ENCODE measurements at places on chromosomes 5 and 9.

DNA sequence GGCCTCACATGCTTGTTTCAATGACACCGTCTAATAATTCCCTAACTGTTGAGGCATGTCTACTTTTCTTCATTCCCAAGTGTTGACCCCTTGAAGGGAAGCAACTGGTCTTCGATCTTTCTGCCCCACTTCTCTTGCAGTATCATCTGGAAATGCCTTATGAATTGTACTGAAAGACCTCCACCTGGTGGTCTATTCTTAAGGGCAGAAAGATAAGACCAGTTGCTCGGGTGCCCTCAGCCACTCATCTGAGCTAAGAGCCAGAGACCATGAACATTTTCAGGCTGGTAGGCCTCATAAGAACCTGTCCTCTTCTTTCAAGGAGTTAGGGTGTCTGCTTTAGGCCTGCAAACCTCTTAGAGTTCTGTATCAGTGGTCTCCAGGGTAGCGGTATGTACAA lies 542.5 kb downstream of the CTNND2 start:
- no peak for DNase-seq

- no peak for DNase-seq
These were observed 19.4 kb downstream of the DTWD2 start for GRCh38 chr5:118968925-118969375.

GRCh38 chr5:67476531-67476930 lies 279.9 kb upstream of the CD180 start:
- no peak for DNase-seq

- DNase-seq = peak; percentile 64
These were observed 135.4 kb downstream of the ATG10 start for GRCh38 chr5:82107267-82107666.

- DNase-seq = peak; percentile 58
These were observed 235.3 kb upstream of the HAPLN1 start for GRCh38 chr5:83955916-83956315.

GRCh38 chr9:96061293-96061987 lies 185.9 kb downstream of the ERCC6L2 start:
- DNase-seq = peak; percentile 59

DNA sequence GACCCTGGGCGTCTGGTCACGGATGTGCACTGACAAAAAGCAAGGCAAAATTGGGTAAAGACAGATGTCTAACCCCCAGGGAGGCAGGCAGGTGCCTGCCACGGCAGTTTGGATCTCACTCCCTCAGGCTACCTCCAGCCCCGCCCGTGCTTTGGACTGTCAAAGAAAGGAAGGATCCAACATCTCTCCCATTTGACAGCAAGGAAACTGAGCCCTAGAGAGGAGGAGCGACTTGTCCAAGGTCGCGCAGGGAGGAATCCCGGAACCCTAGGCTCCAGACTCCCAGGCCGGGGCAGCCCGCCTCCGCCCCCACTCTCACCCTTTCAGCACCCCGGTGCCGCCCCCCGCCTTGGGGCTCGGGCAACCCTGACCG lies 376 bp downstream of the GOLGA1 start:
- DNase-seq = peak; percentile 1

DNA sequence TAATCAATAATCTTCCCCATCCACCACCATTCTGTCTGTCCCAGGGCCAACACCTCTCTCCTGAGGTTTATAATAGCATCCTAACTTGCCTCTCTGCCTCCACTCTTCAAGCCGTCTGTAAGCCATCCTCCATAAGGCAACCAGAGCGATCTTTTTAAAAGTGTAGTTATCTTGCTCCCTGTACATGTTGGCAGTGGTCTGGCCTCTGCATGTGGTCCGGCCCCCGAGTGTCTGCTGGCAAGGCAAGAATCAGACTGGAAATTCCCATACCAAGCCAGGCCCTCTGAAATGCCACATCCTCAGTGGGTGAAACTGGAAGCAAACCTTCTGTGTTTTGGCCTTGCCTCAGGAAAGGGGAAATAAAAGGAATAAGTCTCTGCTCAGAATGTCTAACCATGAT lies 17.0 kb downstream of the TTLL11 start:
- no peak for DNase-seq

GRCh38 chr9:123162791-123163345 lies 105.5 kb downstream of the STRBP start:
- no peak for DNase-seq

DNA sequence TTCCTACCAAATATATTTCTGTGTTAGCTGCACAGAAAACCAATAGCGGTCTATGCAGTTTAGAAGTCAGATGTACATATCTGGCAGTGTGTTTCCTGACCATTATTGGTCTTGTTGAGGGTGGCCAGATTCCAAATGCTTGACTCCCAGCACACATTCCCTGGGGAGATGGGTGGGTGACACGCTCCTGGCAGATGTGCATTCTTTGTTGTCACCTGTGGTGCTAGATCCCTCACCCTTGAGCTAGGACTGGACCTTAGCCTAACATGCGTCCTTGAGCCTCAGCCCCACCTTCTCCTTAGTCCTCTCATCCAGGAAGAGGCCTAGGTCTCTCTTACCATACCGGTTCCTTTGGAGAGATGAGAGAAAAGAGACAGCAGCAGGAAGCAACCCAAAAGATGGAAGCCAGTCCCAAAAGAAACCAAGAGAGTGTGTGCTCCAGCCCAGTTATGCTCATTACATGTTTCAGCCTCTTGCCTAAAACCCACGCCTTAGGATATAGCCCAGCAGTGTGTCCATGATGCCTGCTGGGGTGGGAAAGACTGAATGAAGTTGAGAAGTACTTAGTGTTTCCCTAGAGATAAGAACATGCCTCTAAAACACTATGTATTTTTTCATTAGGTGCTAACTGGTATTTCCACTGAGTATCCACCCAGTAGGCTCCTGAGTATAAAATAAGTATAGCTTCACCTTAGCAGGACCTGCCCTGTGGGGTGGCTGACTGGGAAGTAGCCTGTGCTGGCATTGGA lies 116.7 kb downstream of the PDE8B start:
- no peak for DNase-seq

GRCh38 chr9:92970467-92970923 lies 23.2 kb downstream of the FGD3 start:
- peak; percentile 44 for DNase-seq

GRCh38 chr5:59036274-59036961 lies 453.5 kb downstream of the RAB3C start:
- peak; percentile 98 for DNase-seq

DNA sequence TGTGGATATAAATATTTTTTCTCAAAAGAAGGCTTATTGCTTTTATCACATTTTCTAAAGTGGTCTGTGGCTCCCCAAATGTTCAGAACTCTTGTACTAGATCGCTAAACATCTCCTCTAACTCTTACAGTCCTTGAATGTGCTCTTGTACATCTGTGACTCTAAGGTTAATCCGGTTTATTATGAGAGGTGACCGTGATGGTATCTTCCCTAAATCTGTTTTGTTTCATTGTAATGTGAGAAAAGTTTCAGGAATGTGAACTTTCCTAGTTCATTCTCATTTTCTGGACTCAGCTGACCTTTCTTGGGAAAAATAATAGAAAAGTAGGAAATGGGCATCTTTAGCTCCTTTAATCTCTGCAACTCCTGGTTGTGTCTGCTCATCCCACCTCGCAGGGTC lies 94.5 kb upstream of the CD180 start:
- DNase-seq = no peak

- no peak for DNase-seq
These were observed 166.0 kb downstream of the HMHB1 start for GRCh38 chr5:143977891-143978461.

- DNase-seq = no peak
These were observed 561.1 kb upstream of the DAP start for GRCh38 chr5:11322133-11322532.

- no peak for DNase-seq
These were observed 152.9 kb upstream of the MAP1B start for GRCh38 chr5:71954329-71954728.

- DNase-seq = no peak
These were observed 323.8 kb upstream of the WWC1 start for GRCh38 chr5:167967494-167968177.

DNA sequence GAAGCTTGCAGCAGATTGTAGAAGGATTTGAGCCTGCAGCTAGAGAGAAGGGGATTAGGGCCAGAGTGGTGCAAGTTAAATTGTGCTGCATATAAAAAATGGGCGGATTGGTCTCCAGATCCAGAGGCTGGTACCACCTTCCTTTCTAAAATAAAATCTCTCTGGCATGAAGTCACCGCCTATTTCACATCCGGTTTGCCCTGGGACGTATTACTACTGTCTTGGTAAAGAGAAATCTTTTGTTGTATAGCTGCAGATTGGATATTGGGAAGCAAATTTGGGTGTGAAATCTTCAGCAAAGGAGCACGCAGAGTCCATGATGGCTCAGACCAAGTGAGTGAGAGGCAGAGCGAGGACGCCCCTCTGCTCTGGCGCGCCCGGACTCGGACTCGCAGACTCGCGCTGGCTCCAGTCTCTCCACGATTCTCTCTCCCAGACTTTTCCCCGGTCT lies at the start of gene GABRA1:
Gene GABRA1, plus strand, starts transcription at position 180 of the 451 bp plus-strand sequence. CDS start 2,691 bp downstream, outside the sequence.
- peak; percentile 0 for DNase-seq

- DNase-seq = no peak
These were observed 17.5 kb downstream of the ADRA1B start for GRCh38 chr5:159933531-159934485.

GRCh38 chr5:90424245-90424644 lies 14.7 kb upstream of the CETN3 start:
- DNase-seq = no peak

GRCh38 chr9:104675611-104676010 lies 18.7 kb upstream of the OR13D1 start:
- no peak for DNase-seq

- no peak for DNase-seq
These were observed 58.7 kb downstream of the ERGIC1 start for GRCh38 chr5:172892713-172893112.

- no peak for DNase-seq
These were observed 103.7 kb upstream of the RFX3 start for GRCh38 chr9:3629495-3629894.

DNA sequence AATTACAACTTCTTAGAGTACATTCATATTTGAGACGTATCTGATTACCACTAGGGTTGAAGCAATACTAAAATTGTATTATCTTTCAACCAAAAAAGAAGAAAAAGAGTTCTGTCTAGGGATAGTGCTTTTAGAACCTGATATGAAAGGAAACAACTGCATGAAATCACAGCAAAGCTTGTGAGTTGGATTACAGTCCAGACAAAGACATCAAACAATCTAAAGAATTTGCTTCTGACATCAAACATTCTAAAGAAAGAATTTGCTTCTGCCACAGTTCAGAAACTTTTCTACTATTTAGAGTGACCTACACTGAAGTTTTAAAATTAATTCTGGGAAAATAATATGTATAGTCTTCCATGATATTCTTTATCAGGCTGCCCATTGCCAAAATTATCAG lies 1141.1 kb upstream of the ACO1 start:
- DNase-seq = peak; percentile 1

- DNase-seq = no peak
These were observed 144.3 kb downstream of the MACIR start for GRCh38 chr5:103402851-103403250.
